Thoracic aorta (tissue), 2 donors: ENCODE measurements at places on chromosomes 4 and X. TPM values are rescaled to one million over a fixed set of nuclear protein-coding genes. Genes with fewer than 3 reads are reported as not detected.
A peak's percentile ranks its signal among the peaks of the same experiment; 100 is the strongest.

DNA sequence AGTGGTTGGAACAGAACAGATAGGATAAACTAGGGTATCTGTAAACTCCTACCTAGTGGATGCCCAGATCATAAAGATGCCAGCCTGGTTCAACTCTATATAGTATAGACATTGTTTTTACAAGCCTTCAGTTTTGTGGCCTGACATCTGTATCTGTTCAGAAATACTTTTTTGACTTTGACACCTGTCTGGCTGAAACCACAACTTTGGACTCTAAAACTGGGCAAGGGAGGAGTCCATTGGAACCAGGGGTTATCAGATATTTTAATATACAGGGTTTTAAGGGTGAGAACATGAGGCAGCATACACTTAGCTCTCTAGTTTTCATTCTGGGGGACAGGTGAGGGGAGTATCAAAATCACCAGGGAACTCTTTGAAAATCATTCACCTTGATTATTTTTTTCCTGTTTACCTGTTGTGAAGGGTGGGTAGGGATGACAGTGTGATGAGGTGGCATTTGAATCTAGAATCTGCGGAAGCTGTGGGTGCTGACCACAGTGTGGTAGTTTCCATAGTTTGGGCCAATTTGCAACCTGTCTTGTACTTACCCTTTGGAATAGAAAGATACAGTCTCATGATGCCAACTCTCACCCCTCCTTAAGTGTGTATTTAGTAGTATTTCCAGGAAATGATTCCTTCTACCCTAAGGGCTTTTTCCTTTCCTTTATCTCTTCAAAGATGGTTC, 20.6 kb downstream of the GAB1 start:
- peaks cover 86% of the 10 kb centered on the region for H3K4me1 ChIP-seq
- H3K36me3 ChIP-seq: no peaks in the 10 kb centered on the region
- H3K27ac ChIP-seq: peak overlapping the region; percentile 81
- no peak overlapping the region for H3K4me3 ChIP-seq
- no peaks in the 10 kb centered on the region for H3K27me3 ChIP-seq

- no peaks in the 10 kb centered on the region for H3K36me3 ChIP-seq
- H3K4me3 ChIP-seq: no peak overlapping the region
- no peaks in the 10 kb centered on the region for H3K4me1 ChIP-seq
These were observed 40.4 kb upstream of the PCDH18 start for GRCh38 chr4:137572647-137573046.

- H3K27ac ChIP-seq: no peak overlapping the region
- no peak for DNase-seq
These were observed 141.6 kb downstream of the DCLK2 start for GRCh38 chr4:150219841-150220240.

DNA sequence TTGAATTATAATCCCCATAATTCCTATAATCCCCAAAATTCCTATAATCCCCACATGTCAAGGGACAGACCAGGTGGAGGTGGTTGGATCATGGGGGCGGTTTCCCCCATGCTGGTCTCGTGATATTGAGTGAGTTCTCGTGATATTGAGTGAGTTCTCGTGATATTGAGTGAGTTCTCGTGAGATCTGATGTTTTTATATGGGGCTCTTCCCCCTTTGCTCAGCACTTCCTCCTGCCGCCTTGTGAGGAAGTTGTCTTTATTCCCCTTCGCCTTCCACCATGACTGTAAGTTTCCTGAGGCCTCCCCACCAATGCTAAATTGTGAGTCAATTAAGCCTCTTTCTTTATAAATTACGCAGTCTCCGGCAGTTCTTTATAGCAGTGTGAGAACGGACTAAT, 36.6 kb upstream of the GPR78 start:
- H3K27me3 ChIP-seq: no peaks in the 10 kb centered on the region
- H3K4me3 ChIP-seq: no peak overlapping the region
- H3K27ac ChIP-seq: no peak overlapping the region
- no peaks in the 10 kb centered on the region for H3K4me1 ChIP-seq

- H3K4me3 ChIP-seq: peak overlapping the region; percentile 60
- peaks cover 40% of the 10 kb centered on the region for H3K4me1 ChIP-seq
- DNase-seq: no peak
- H3K36me3 ChIP-seq: no peaks in the 10 kb centered on the region
- no peaks in the 10 kb centered on the region for H3K27me3 ChIP-seq
- H3K27ac ChIP-seq: peak overlapping the region; percentile 75
These were observed 193.5 kb upstream of the C1QTNF7 start for GRCh38 chr4:15234116-15234855.

GRCh38 chrX:120614816-120615215, 10.9 kb downstream of the MCTS1 start:
- H3K4me3 ChIP-seq: no peak overlapping the region
- H3K27me3 ChIP-seq: no peaks in the 10 kb centered on the region
- H3K36me3 ChIP-seq: peaks cover 4% of the 10 kb centered on the region
- no peak for DNase-seq
- H3K27ac ChIP-seq: no peak overlapping the region

DNA sequence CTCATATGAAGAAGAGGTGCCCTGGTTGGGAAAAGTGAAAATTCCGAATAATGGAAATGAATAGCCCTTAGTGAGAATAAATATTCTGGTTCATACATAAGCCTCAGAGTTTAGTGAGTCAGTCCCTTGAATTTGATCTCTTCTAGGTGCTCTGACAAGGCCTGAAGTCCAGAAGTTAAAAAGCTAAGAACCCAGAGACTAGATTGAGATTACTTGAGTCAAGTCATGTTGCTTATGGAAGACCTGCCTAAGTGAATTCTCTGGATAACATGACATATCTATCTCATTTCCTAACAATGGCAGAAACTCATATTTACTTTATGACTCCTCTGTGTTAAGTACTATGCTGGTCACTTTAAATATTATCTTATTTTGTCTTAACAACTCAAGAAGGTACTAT, 10.5 kb upstream of the PRSS48 start:
- no peak overlapping the region for H3K4me3 ChIP-seq
- no peaks in the 10 kb centered on the region for H3K36me3 ChIP-seq
- no peaks in the 10 kb centered on the region for H3K27me3 ChIP-seq
- no peaks in the 10 kb centered on the region for H3K4me1 ChIP-seq

- peaks cover 57% of the 10 kb centered on the region for H3K36me3 ChIP-seq
- no peaks in the 10 kb centered on the region for H3K27me3 ChIP-seq
- H3K4me3 ChIP-seq: no peak overlapping the region
- H3K4me1 ChIP-seq: no peaks in the 10 kb centered on the region
These were observed 35.7 kb upstream of the NKX3-2 start for GRCh38 chr4:13580036-13580435.

DNA sequence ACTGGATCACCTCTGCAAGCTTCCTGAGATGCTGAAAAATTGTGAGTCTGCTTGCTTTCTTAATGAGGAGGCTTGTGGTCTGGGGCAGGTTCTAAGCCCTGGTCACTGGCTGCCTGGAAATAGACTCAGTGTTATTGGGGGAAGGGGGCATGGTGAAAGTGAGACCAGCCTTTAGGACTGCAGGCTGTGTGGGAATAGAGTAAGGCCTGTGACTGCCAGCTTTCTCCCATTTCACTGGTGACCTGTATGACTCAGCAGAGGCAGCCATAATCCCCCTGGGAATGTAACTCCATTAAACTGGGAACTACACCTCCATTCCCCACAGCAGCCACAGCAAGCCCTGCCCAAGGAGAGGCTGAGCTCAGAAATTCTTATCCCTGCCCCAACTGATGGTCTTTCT, 55.9 kb upstream of the IL15 start:
- H3K4me3 ChIP-seq: no peak overlapping the region
- no peak overlapping the region for H3K27ac ChIP-seq
- H3K36me3 ChIP-seq: no peaks in the 10 kb centered on the region

Gene PPARGC1A
- total RNA-seq: 0.41 TPM

Gene DOK7
- 8.8 TPM for total RNA-seq

Gene BRS3
- not detected for total RNA-seq

Gene TCP11X2
- not detected for total RNA-seq

Gene NKX1-1
- not detected for total RNA-seq

Gene SYNPO2
- total RNA-seq: 313 TPM

Gene AGTR2
- not detected for total RNA-seq
